Urothelium cell line (cell line): ENCODE measurements at places on chromosomes 12 and 14.

- DNase-seq, result peak; percentile 47
Observed at GRCh38 chr14:52080808-52081755, 12.2 kb upstream of the NID2 start.

DNA sequence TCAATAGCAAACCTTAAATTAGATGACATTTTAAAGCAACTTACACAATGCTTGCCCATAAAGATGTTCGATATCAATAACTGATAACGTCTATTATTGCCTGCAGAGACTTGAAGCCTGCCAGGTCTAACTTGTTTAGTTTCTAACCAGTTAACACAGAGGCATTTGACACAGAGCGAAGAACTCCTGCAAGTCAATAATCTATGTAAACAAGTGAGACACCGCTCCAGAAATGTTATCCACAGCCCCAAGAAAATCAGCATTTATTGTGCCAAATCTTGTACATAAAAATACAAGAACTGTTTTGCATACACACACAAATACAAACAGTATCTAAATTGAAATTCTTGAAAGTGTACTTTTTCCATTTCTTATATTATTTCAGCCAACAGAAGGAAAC is 236.0 kb upstream of the DIO3 start:
- no peak for DNase-seq

GRCh38 chr14:31827325-31827724 is 249.8 kb upstream of the ARHGAP5 start:
- DNase-seq, result no peak

- DNase-seq, result no peak
Observed at GRCh38 chr14:84456946-84457345, 1073.0 kb upstream of the FLRT2 start.

- no peak for DNase-seq
Observed at GRCh38 chr14:52303236-52303635, 10.9 kb upstream of the PTGER2 start.

DNA sequence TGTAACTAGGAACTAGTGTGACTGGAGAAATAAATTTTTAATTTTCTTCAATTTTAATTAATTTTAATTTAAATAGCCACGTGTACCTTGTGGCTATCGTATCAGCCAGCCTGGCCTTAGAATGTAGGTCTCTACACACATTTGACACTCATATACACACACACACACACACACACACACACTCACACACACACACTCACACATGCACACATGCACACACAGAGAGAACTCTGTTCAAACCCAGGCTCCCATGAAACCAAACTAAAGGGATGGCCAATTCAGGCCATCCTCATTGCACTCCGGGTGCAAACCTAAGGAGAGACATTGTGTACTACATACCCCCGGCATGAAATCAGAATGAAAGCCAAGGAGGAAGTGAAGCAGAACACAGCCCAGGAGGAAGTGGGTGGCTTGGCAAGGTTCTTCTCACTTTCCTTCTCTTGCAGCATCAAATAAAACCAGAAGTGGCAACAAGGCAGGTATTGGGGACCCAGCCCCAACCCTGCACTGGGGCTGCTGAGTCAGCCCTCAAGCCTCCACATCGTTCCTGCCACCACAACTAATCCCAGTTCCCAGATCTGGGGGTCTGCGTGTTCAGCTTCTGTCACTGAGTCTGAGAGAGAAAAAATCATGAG is 26.2 kb upstream of the CHPT1 start:
- DNase-seq, result no peak

DNA sequence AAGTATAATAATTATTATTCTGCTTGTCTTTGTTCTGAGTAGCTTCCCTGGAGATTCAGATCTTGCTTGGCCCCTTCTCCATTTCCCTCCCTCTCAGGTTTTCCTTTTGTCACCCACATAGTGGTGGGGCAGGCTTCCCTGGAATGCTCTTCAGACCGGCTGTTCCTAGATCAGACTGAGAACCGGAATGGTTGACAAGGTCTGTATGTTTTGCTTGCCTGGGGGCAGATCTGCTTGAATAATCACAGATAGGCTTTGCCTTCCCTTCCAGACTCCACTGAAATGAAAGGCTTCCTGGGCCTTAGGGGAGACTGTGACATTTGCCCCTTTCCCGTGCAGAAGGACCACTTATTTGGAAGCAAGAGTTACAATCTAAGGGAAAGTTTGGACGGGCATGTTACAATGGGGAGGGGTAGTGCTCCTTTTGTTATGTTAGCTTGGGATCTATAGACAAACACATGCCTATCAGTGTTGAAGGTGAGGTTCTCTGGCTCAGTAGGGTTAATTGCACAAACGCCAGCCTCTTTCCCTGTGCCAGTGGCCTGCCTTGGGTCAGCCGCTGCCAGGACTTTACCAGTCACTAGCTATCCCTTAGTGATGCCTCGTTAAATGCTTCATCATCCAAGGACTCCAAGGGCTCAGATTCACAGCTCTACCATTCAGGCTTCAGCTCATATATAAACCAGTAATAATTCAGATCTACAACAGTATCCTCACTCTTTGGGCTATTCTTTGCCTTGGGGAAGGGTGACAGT is 178.6 kb downstream of the SNAPC1 start:
- DNase-seq, result no peak

DNA sequence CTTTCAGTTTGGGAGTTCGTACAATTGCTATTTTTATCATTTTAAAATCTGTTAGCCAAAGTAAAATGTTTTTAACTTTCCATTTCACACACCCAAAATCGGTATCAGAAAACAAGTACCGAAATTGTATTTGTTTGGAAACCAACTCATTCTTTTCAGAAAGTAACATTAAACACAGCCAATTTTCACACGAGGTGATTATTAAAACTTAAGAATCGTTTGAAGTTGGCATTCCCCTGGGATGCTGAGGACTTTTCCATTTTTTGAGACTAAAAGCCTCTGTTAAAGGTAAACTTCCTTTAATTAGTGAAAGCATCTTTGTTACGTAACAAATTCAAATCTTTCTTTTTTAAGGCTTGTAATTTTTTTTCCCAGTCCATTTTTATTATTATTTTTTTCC is 623.0 kb downstream of the VRK1 start:
- no peak for DNase-seq

DNA sequence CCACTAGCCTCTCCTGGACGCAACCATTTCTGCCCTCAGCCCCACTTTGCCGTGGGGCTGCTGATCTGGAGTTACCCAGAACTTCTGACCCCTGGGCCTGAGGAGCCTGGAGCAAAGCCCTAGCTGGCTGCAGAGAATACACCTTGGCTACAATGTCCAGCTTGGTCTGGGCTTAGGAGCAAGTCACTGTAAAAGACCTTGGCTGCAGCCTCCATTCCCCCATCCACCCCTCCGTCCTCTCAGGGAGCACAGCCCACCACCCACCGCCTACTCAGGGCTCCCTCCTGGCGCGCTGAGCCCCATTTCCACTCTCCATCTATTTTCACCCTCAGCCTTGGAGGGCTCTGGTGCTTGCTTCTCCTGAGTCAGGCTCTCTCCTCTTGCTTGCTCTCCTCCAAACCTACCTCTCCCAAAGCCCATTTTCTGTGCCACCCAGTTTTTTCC is 42.9 kb downstream of the ERH start:
- no peak for DNase-seq

DNA sequence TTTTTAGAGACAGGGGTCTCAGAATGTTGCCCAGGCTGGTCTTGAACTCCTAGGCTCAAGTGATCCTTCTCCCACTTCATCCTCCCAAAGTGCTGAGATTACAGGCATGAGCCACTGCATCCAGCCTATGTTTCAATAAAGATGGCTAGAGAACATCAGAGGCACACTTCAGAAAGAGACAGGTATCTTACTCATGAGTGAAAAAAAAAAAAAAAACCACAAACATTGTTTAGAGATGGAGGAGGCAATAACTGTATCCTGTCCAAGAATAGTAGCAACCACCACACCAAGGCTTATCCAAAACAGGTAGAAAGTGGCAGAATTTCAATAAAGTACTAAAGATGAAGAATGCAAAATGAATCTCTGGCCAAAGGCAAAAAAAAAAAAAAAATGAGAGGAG is 30.3 kb downstream of the EEA1 start:
- DNase-seq, result peak; percentile 14

DNA sequence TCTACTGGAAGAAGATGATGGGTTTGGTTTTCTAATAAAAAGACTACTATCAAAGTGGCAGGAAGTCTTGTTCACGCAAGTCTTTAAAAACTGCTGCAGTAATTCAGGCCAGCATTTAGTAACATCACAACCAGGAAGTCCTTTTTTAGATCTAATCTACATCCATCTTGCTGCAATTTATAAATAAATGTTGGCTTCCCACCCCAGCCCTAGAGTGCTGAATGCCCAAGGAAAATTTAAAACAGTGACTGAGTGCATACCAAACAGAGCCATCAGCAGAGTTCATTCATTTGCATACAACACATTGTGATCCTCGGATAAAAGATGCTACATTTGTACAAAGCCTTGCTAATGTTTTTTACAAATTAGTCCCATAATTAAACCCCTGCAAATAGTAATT is 72.1 kb downstream of the PHLDA1 start:
- DNase-seq, result no peak

DNA sequence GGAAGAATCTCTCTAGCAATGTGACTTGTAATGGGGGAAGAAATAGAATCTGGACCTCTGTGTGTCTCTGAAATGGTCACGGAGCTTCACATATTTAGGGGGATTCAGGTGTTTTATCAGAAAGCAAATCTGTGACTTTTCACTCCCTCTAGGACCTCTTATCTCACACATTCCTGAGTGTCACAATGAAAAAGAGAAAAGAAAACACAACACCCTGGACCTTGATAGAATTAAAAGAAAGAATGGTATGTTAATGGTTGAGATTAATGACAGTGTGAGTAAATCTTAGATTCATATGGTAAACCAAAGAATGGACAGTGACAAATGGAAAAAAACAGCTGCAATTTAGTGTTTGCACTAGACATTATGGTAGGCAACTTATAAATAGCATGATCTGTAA is 68.5 kb downstream of the PKP2 start:
- DNase-seq, result no peak

DNA sequence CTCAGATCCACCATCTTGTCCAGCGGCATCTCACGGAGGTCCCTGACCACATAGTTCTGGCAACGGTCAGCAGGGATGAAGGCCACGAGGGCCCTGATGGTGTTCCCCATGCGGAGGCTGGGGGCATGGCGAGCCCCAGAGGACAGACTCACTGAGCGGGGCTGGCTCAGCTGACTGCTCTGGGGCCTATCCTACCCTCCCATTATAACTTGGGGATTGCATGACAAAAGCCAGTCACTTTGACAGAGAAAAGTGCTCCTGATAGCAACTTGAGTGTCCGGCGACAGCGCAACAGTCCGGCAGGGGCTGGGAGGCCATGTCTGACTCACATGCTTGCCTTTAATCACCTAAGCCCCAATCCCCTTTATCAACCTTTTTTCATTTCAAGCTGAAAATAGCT is at the start of gene LRRC10:
LRRC10 (minus strand) TSS at position 179 of the 400 bp plus-strand sequence; CDS start at position 110, 69 bp downstream.
- DNase-seq, result no peak

GRCh38 chr14:91115986-91116770 is 2.3 kb downstream of the DGLUCY start:
- no peak for DNase-seq

DNA sequence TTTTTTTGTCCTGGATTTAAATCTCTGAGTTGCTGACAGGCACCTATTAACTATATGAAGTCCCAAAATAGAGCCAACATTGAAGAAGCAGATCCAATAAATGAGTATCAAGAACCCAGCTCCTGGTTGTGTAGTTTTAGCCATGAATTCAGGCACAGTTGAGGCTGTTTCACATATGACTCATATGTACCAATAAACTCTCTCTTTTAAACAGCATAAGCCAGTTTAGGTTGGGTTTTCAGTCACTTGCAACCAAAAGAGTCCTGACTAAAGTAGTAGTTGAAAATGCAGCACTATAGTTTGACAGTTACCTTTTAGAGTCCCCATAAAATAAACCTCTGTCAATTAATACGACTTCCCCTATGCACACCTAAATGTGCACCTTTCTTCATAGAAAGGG is 389.9 kb downstream of the RPS29 start:
- DNase-seq, result no peak

DNA sequence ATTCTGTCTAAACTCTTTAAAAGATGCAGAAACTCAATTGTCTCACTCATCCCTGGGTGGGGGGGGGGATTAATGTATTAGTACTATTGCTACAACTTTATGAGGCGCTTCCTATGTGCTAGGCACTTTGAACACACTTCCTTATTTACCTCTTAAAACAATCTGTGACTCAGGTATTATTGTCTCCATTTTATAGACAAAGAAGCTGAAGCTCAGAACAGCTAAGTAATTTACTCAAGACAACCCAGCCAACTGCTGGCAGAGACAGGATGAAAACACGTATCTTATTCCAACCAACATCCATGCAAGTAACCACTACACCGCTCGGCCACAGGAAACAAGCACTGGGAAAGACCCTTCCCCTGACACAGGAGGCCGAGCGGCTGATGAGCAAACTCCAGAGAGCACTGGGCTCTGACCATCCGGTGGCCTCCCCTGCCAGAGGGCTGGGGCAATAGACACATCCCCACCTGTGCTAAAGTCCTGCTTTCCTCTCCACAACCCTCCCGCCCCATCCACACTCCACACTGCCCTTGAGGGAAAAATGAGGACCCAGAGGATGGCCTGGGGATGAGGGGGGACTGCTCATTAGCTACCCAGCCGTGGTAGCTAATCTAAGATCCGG is 244.2 kb downstream of the DPF3 start:
- DNase-seq, result no peak

GRCh38 chr12:127991485-127991884 is 275.5 kb upstream of the TMEM132C start:
- no peak for DNase-seq

GRCh38 chr14:53044486-53044885 is 93.6 kb upstream of the FERMT2 start:
- DNase-seq, result no peak

DNA sequence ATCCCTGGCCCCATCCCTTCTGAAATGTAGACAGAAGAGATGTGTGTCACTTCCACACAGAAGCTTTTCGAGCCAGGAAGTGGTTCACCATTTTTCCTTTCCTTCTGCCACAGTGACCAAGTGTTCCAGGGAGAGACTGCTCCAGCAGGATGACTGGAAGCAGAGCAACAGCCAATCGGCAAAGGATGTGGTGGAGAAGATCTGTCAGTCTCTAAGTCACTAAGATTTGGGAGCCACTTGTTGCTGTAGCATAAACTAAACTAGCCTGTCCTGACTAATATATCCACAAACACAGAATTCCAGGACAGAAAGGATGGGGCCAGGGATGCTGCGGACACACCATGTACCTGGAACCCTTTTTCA is 42.9 kb downstream of the DUSP6 start:
- peak; percentile 3 for DNase-seq

GRCh38 chr12:2976581-2976996 is 17.4 kb downstream of the TEAD4 start:
- no peak for DNase-seq

- DNase-seq, result no peak
Observed at GRCh38 chr14:74231784-74232183, 7.5 kb upstream of the VSX2 start.

GRCh38 chr14:31893221-31893757 is 183.8 kb upstream of the ARHGAP5 start:
- DNase-seq, result no peak
